Activated T-cell treated with anti-CD3 and anti-CD28 coated beads, Interleukin-2, amount 50 U/mL, for 72 hours (primary cell): ENCODE measurements at places on chromosomes 1 and 21. TPM values are rescaled to one million over a fixed set of nuclear protein-coding genes. Genes with fewer than 3 reads are reported as not detected.

- DNase-seq = no peak
Observed at GRCh38 chr1:214544791-214545190, 6.6 kb downstream of the PTPN14 start.

GRCh38 chr1:206898089-206898914 lies 1.1 kb downstream of the IL24 start:
- no peak for DNase-seq

DNA sequence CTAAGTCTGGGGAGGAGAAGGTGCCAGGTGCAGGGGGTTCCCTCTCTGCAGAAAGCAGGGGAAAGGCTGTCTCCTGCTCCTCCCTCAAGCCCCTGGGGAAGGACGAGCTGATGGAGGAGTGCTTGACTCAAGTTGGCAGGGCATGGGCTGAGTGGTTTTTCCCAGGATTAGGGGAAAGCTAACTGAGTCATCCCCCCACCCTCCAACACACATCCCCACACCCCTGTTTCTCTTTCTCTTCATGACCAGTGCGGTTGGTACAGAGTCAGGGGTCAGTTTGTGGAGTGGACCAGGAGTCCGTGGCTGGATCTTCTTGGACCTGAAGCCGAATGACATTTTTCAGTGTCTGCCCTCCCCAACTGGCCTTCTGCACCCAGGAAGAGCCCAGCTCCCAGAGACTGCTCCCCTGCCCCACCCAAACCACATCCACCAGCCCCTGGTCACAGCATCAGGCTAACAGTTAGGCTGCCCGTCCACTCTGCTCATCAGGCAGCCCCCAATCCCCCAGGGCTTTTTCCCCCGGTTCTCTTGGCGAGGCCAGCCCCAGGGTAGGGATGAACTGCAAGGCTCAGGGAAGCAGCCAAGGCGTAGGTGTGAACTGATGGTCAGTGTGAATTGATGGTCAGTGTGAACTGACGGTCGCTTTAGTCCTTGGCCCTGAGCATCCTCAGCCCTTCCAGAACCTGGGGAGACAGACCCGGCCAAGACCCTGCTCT lies 81.0 kb downstream of the PAX7 start:
- no peak for DNase-seq

The RSPO1 gene
- not detected for total RNA-seq

GRCh38 chr1:99306644-99307043 lies 42.4 kb downstream of the PLPPR4 start:
- no peak for DNase-seq

DNA sequence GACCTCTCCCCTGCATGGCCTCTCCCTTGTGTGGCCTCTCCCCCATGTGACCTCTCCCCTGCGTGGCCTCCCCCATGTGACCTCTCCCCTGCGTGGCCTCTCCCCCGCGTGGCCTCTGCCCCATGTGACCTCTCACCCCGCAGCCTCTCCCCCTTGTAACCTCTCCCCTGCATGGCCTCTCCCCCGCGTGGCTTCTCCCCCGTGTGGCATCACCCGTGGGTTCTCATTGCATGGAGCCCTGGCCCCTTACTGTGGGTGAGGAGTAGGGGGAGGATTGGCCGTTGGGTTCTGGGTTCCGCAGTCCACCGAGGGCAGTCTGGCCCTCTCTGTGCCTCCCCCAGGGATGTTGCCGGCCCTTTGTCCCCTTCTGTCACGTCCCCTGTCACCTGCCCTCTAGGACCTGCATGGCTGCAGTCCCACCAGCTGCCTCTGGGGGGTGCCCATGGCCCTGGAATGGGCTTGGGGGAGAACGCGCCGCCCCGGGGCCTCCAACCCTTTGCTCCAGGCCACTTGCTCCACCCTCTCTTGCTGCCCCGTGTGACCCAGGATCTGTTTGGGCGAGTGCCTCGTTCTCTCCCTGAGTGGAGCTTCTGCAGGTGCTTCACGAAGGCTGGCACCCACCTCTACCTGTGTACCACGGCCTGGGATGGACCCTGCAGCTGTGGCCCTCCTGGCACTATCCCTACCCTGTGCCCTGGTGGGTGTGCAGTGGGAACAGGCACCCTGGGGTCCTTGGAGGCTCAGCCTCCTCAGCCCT lies 21.3 kb downstream of the RRP1 start:
- peak; percentile 92 for DNase-seq

The POU3F1 gene
- not detected for total RNA-seq

- DNase-seq = peak; percentile 24
Observed at GRCh38 chr1:202835548-202836072, 24.9 kb downstream of the PCAT6 start.

- DNase-seq = no peak
Observed at GRCh38 chr1:87000460-87000859, 86.0 kb downstream of the HS2ST1 start.

- no peak for DNase-seq
Observed at GRCh38 chr1:166844791-166845190, 5.5 kb downstream of the POGK start.

The CFAP107 gene
- total RNA-seq = not detected

GRCh38 chr1:119160866-119161265 lies 20.4 kb upstream of the WARS2 start:
- DNase-seq = no peak

The THEMIS2 gene
- total RNA-seq = 26.0 TPM

- no peak for DNase-seq
Observed at GRCh38 chr1:160772331-160772730, 23.6 kb upstream of the LY9 start.

DNA sequence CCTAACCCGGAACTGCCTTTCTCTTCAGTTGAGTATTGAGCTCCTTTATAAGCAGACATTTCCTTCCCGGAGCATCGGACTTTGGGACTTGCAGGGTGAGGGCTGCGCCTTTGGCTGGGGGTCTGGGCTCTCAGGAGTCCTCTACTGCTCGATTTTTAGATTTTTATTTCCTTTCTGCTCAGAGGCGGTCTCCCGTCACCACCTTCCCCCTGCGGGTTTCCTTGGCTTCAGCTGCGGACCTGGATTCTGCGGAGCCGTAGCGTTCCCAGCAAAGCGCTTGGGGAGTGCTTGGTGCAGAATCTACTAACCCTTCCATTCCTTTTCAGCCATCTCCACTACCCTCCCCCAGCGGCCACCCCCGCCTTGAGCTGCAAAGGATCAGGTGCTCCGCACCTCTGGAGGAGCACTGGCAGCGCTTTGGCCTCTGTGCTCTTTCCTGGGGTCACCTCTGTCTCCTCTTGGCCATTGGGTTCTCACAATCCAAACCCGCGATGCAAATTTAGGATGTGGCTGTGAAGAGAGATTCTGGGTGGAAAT lies 3.7 kb downstream of the OLIG2 start:
- DNase-seq = no peak

- no peak for DNase-seq
Observed at GRCh38 chr1:200028586-200029034, 1.1 kb downstream of the NR5A2 start.

DNA sequence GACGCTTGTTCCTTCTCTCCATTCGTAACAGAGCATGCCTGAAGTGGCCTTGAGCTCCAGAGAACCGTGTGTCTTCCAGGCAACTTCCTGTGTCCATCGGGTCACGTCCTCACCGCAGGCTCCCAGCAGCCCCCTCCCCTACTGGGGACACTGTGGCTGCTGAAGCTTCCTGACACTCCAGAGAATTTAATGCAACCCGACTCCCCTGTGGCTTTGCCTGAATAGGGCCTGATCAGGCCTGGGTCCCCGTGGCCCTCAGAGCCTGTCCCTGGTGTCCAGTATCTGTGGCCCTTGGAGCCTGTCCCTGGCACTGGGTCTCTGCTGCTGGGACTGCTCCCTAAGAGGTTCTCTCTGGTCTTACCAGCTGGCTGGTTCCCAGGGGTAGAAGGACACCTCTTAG lies 219.7 kb upstream of the VAMP3 start:
- no peak for DNase-seq

DNA sequence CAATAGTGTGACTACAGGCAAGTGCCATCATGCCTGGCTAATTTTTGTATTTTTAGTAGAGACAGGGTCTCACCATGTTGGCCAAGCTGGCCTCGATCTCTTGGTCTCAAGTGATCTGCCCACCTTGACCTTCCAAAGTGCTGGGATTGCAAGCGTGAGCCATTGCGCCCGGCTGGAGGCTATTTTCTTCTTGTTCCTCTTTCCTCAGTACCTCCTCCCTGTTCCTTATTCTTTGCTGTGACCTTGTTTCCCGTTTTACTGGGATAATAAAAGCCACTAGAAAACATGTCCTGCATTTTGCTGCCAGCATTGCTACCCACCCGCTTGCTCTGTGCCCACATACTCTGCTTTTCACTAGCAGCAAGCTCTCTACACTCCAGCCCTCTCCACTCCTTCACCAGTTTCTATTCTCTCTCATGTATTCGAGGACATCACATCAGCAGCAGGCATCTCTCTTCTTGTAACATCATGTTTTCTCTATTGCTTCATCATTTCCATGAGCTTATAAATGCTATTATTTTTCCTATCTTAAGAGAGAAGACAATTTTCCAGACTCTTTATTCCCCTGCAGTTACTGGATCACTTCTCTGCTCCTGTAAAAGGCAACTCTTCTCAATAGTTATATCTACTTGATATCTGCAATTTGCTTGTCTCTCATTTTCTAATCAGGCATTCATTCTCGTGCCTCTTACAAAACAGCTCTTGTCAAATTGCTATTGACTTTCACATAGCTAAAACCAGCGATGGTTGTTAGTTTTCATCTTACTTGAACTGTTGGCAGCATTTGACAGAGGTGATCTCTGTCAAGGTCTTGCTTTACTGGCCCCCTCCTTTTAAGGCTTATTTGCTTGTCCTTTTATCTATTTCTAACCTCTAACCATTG lies 34.5 kb upstream of the C21orf91 start:
- DNase-seq = no peak

The NOS1AP gene
- 0.26 TPM for total RNA-seq
